ENCODE measurements at places on chromosomes 5 and 9. TPM values are rescaled to one million over a fixed set of nuclear protein-coding genes. Genes with fewer than 3 reads are reported as not detected.

Gene SMIM3
- 6.4 TPM for total RNA-seq

Gene SPINK7
- not detected for total RNA-seq

Gene PTTG1
- 206 TPM for total RNA-seq

Gene GMCL2
- not detected for total RNA-seq

Gene MARCHF3
- 1.5 TPM for total RNA-seq

Gene LCN12
- 1.8 TPM for total RNA-seq

Gene LRRC26
- total RNA-seq = 1.6 TPM

Gene DBH
- not detected for total RNA-seq

Gene CCDC171
- 0.55 TPM for total RNA-seq

Gene CTSV
- 11.7 TPM for total RNA-seq

Gene SVEP1
- total RNA-seq = 2.1 TPM

Gene DMGDH
- not detected for total RNA-seq

Gene NR2F1
- 4.4 TPM for total RNA-seq

Gene KCNV2
- total RNA-seq = not detected

Gene SAXO1
- not detected for total RNA-seq

Gene SNX30
- 5.3 TPM for total RNA-seq

Gene APBA1
- total RNA-seq = 0.12 TPM

All from A549 treated with ZK216348 at 1 μM for 4 hours (cell line).